ENCODE measurements at places on chromosomes 7 and 10.

DNA sequence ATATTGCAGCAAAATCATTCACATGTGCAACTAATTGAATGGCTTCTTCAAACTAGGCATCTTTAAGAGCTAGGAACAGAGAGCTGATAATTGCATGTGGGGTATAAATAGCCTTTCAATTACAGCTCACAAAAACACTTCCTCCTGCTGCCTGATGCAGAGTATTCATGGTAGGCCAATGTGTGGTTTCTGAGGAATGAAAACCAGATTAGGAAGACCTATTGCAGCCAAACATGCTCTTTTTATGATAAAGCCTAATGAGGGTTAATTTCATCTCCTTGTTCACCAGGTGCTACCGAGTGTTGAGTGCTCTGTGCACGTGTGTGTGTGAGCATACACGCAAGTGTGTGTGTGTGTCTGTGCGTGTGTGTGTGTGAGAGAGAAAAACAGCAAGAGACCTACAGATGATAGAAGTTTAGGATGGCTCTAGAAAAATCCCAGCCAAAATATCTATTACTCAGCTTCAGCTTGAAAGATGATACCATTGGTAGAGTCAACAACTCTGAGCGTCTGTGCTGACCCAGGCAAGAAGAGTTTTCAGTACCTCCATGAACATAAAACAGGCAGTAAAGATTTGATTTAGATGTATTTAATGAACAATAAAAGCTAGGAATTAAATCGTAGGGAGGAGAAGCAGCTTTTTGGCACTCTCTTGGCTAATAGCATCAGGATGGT is 448.5 kb upstream of the ANKRD30A start:
- DNase-seq: no peak

DNA sequence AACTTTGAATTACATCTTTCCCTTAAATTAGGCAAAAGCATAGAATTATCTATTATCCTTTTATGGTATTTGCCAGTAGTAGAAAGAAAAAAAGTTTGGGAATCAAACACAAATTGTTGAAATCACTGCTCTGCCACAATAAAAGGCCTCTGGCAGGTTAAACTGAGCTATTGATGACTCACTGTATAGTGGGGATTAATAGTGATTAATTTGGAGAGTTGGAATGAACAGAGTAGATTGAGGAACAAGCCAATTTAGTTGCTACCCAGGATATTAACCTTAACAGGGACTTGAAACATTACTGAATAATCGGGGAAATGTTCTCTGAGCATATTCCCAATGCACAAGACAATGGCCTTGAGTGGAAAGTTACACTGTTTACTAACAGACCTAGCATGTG is 33.1 kb downstream of the MASTL start:
- DNase-seq: no peak

DNA sequence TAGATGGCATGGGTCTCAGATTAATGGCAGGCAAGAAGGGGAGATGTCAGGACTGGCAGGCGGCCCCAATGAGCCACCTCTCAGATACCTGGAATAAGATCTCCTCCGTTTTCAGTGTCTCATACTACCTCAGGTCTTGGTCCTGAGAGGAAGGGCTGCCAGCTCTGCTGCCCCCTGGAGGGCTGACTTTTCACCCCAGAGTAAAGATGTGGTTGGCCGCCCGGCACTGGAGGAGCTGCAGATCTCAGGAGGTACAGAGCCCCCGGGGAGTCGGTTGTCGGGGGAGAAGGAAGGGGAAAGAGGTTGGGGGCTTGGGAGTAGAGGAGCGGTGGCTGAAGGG is 642 bp upstream of the COL13A1 start:
- DNase-seq: peak; percentile 49

- DNase-seq: no peak
These were observed 102.0 kb downstream of the LANCL2 start for GRCh38 chr7:55467047-55467593.

DNA sequence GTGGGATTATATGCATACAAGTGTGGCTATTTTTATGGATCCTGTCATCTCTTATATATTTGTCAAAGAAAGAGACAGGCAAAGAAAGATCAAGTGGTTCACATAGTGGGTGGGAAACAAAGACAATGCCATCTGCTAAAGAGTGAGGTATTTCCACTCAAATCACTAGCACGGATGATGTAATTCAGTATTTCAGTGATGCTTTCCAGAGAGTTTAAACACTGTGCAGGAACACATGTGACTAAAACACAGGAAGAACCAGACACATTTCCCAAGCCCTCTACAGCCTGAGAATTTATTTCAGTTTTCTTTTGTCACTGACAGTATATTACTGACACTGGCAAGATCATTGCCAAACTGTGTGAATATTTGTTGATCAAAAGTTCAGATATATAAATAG is 885.7 kb upstream of the CELF2 start:
- no peak for DNase-seq

GRCh38 chr7:26705567-26705966 is 158.8 kb downstream of the SKAP2 start:
- peak; percentile 58 for DNase-seq

- DNase-seq: no peak
These were observed 54.3 kb downstream of the LOXL4 start for GRCh38 chr10:98213740-98214139.

DNA sequence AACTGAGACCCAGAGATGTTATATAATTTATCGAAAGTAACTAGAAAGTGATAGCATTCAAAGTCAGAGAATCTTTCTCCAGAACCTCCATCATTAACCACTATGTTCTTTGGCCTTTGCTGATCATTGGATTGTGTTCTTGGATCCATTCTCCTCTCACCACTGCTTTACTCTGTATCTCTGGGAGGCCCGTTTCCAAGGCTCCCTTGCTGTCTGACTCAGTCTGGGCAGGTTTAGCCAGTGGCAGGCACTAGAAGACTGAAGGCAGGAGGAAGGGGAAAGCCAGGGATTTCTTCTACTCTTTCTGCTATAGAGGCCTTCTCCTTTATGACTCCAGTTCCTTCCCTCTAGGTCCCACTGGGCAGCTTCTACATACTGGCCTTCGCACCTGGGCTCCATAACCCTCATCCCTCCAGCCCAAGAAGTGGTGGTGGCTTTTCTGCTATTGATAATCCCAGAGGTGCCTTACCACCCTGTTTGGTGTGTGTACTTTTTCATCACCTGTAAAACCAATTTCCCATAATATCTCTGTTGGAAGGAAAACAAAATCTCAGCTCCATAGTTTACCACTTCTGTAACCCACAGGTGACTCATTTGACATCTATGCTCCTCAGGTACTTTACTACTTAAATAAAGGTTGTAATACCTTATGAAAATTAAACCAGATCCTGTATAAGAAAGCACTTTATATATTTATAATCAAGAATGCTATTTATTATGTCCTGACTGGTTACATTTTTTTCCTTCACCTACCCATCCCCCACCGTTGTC is 36.0 kb downstream of the BCAP29 start:
- no peak for DNase-seq

DNA sequence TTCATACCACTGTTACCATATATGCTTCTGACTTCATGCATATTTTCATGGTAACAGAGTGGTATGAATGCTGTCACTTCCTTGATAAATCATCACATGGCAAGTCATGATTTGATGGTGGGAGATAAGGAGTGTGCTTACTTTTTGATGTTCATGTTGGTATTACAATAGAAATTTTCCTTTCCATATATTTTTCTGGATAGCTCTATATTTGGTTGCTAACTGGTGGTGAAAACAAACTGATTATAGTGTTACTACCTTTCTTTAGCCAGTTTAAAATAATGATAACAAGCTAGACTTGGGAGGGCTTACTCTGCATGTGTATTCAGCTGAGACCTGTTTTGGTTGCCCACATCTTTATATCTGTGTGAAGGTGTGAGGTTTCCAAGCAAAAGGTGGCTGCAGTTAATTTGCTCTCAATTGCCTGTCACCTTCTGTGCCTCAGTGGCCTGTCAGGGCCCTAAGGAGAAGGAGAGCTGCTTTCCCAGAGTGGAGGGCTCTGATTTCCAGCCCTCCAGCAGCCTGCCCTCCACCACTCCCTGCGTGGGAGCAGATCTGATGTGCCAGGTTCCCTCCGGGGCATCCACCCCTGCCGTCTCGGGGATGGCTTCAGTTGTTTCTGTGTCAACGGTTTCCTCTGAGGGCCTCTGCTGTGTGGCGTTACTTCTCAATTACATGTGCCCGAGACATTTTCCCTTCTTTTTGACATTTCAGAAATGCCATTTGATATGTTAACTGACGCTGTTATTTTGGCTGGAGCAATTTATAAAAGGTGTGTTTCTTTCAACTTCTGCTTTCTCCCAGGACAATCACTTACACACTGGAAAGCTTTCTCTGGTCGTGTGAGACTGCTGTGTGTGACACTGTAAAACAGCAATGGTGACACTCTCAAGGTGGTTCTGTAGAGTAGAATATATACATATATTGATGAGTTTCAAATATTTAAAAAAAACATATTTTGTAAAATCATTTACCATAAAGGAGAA is 107.7 kb upstream of the KLF6 start:
- DNase-seq: no peak

DNA sequence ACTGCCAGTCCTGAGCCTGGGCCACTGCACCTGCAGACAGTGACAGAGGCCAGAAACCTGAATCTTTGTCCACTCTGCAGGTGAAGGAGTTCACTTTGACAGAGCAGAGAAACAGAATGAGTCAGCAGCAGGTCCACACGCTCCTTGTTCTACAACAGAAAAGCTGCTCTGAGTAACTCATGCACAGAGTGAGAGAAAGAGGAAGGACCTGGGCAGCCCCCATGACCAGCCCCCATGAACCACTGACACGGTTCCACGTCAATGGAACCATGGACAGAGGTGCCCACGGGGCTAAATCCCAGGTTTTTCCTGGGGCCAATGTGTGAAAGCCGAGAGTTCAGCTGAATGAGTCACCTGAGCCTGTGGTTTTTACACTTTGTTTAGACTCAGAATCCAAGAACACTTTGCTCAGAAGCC is 40.8 kb upstream of the CTBP2 start:
- DNase-seq: peak; percentile 6

- no peak for DNase-seq
These were observed 3.8 kb upstream of the PDCD4 start for GRCh38 chr10:110867807-110868465.

DNA sequence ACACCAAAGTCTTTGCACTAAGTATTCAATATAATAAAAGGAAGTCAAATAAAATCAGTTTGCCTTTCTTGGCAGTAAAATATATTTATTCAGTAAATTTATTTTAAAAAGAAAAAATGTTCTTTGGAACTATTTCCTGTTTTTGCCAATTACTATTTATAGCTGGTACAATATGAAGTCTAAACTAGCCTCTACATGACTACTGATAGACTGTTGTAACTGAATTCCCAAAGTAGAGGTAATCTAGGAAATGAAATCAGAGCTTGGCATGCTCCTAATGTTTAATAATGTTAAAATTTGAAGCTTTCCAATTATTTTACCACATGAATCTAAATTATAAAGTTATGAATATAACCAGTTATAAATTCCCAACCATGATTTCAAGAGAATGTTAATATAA is 385.5 kb downstream of the SEMA3D start:
- DNase-seq: no peak

- DNase-seq: peak; percentile 89
These were observed 81.1 kb downstream of the ZMIZ1 start for GRCh38 chr10:79149662-79150443.

GRCh38 chr7:51162724-51163329 is 153.8 kb downstream of the COBL start:
- DNase-seq: peak; percentile 69

DNA sequence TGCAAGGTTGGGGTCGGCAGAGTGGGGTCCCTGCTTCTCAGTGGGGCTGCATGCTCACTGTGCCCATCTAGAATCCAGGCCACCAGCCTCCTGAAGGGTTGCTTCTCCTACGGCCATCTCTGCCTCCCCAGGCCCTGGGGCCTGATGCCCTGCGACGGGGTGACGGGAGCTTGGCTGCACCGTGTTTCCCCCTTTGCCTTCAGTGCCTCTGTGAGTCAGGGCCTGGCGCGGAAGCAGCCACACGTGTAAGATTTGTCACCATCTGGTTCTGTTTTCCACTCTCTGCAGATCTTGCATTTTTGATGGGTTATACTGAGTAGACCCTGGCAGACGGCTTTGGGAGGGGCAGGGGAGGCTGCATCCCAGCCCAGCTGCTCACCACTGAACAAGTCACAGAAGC is 7.2 kb downstream of the ADAMTS14 start:
- no peak for DNase-seq

- DNase-seq: no peak
These were observed 43.2 kb downstream of the MCMBP start for GRCh38 chr10:119829429-119829828.

GRCh38 chr7:28802450-28802849 is 155.7 kb downstream of the TRIL start:
- DNase-seq: no peak

- no peak for DNase-seq
These were observed 33.3 kb downstream of the CHCHD3 start for GRCh38 chr7:133048589-133048988.

DNA sequence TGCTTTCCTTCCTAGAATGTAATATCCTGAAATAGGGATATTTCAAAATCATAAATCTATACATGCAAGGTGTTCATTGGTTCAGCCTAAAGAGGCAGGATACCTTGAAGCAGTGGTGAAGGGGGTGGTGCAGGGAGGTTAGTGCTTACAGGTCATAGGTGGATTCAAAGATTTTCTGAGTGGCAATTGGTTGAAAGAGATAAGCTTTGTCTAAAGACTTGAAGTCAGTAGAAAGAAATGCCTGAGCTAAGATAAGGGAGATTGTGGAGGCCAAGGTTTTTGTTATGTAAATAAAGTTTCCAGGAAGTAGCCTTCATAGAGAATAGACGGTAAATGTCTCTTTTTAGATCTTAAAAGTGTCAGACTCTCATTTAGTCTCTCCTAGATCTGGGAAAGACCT is 741.2 kb upstream of the ZWINT start:
- no peak for DNase-seq

DNA sequence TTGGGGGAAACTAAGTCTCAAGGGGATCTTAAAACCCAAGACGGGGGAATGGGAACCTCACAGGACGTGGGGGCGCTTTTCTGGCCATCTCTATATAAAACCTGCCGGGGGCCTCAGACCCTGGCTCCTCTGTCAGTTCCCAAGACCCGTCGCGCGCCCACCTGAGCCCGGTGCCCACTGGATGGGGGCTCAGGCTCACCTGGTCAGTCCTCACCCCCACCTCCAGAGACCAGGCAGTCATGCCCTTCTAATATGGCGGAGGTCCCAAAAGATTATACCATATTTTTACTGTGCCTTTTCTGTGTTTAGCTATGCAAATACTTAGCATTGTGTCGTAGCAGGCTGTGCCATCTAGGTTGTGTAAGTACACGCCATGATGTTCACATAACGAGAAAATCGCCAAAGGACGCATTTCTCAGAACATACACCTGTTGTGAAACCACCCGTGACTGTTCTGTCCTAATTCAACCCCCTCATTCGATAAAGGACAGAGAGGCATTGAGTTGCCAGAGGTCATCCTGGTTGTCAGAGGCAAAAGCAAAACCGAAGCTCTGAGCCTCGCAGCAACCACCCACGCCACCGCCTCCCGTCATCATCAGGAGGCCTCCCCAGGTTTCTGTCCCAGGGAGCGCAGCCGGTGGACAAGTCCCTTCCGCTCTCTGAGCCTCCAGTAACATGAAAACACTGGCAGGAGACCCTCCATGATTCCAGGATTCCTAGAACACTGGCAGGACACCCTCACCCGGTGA is 28.9 kb downstream of the OAT start:
- no peak for DNase-seq

Data from NCI-H460 (cell line).